CD4-positive, alpha-beta T cell treated with Interferon gamma for 1 hour (primary cell): ENCODE measurements at places on chromosomes 7 and 10.

- no peak for DNase-seq
Measured at GRCh38 chr10:88082806-88083596, 219.6 kb downstream of the PTEN start.

DNA sequence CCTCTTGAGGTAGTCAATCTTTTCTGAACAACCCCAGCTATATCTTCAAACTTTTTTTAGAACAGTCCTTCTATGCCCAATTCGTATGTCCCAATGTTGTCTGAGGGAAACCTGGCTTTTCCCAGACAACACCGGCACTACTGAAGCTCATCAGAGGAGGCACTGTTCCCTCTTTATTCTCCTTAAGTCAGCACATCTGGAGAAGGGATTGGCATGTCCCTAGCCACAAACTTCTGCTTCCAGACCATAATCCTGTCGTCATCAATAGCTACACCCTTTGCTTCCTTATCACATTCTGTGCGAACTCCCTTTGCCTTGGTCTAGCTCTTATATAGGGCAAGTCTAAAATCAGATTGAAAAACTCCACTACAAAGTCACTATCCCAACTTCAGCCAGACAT, 22.9 kb downstream of the PON3 start:
- no peak for DNase-seq

GRCh38 chr7:35695473-35695850, 527 bp upstream of the HERPUD2 start:
- peak; percentile 4 for DNase-seq

- DNase-seq: no peak
Measured at GRCh38 chr7:86411814-86412213, 231.9 kb upstream of the GRM3 start.

- no peak for DNase-seq
Measured at GRCh38 chr10:11337516-11337915, 273.9 kb downstream of the USP6NL start.

GRCh38 chr7:94223375-94224084, 171.2 kb upstream of the COL1A2 start:
- no peak for DNase-seq

GRCh38 chr7:18702071-18702829, 206.7 kb downstream of the HDAC9 start:
- no peak for DNase-seq

DNA sequence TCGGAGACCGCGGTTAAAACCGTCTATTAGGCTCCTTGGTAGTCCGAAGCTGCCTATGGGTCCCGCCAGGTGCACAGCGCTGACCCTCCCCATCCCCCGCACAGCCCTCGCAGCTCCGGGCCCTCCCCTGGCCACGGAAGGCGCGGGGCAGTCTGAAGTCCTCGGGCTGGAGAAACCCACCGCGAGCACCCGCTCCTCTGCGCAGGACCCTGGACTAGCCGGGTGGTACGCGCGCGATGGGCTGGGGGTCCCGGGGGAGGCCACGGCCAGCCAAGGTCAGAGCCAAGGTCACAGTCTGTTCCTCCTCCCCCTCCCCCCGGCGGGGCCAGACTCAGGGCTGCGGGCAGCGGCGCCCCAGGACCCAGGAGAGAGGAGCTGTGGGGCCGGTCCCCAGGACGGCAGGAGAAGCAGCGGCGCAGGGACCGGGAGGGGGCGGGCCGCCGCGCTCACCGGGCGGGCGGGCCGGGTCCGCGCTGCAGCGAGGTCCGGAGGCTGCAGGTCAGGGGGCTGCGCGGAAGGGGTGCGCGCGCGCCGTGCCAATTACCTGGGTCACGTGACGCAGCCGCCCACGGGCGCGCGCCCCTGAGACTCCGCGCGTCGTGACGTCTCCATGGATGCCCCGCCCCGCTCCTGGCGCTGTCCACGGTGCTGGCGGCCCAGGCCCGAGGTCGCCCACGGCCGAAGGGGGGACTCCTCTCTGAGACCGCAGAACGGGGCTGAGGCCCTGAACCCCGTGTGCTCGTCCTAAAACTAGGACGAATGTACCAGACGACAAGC, at the start of gene OGDHL:
Gene OGDHL, minus strand, starts transcription at position 535 of the 777 bp plus-strand sequence. CDS start 3,731 bp downstream, outside the sequence.
- DNase-seq: no peak

DNA sequence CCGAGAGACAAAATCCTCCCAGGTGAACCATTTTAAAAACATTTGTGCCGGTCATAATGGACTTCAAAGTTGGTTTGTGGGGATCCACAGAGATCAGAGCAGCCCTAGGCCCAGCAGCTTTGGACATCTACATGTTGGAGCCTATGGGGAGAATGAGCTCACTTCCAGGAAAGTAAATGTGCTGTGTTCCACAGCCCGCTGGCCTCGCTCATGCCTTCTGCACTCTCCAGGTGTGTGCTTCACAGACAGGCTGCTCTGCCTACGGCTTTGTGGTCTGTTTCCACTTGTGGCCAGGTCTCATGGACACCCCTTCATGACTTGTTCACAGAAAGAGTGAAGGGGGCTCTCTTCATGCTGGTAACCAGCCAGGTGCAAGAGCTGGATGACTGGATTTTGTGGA, 141.6 kb downstream of the ADARB2 start:
- DNase-seq: no peak

DNA sequence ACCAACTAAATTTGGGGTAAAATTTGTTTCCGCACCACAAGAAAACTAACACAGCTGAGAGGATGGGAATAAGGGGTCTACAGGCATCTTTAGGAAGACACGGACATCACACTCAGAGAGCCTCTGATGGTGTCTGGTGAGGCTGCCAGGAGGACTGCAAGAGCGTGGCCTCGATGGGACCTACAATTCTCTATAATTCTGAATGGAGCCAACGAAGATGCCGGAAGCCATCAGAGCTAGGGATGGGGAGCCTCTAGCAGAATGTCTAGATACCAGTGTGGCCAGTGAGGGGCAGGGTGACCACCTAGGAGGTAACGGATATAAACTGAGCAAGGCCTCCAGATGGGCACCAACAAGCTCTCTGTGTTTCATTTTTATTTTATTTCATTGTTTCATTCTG, 7.5 kb downstream of the GRID1 start:
- DNase-seq: no peak

GRCh38 chr10:120782336-120782735, 68.8 kb upstream of the WDR11 start:
- no peak for DNase-seq

GRCh38 chr10:113052076-113052830, 102.2 kb downstream of the TCF7L2 start:
- DNase-seq: no peak

DNA sequence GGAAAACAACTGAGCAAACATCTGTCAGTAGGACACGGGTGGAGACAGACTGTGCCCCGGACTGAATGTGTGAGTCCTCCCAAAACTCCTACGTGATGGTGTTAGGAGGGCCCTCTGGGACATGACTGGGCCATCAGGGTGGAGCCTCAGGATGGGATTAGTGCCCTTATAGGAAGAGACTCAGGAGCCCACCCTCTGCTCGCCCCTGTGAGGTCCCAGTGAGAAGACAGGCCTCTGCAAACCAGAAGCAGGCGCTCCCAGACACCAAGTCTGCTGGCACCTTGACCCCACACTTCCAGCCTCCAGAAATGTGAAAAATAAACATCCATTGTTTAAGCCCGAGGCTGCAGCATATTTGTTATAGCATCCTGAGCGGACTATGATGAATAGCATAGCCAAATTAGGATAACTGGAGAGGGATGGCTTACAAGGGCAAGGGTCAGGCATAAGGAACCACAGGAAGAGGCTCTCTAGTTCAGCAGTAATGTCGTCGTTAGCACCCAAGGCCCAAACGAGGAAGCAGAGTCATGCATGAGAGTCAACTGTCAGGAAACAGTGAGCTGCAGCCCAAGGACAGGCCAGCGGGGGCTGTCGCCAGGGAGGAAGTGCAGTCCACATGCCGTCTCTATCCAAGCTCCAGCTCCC, 50.6 kb downstream of the PTPRN2 start:
- DNase-seq: no peak

DNA sequence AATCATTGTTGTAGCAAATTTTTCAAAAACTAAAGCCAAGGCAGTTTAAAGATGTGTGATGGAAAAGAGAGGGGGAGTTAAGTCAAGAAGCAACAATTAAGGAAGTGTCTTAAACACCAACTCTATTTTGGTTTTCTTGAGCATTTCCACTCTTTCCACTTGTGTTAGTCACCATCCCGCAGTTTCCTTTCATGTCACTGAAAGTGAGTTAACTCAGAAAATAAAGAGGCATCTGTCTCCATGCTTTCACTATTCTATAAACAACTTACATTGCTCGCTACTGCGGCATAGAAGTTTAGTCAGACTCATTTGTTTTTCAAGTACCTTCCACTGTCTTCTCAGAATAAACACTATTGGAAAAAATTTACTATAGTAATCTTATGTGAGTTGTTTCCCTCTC, 284.9 kb upstream of the SEMA3D start:
- DNase-seq: no peak

DNA sequence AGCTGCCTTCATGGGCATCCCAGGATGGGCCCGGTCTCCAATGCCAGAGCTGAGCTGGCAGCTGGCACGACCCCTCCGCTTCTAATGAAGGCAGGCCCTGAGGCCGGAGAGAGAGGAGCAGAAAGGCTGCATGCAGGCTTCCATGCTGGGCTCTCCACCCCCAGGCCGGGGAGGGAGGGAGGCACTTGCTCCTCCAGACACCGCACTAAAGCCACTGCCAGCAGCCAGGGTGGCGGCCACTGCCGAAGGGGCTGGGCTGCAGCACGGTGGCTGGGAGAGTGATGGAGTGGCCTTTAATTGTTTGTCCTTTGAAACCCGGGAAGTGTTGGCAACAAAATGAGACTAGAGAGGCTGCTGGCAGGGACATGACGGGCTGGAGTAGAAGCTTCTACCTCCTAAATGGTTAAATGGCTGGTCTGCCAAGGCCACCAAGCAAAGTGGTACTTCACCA, 236.5 kb downstream of the SKAP2 start:
- no peak for DNase-seq

- no peak for DNase-seq
Measured at GRCh38 chr7:26180792-26181198, 19.8 kb downstream of the HNRNPA2B1 start.

DNA sequence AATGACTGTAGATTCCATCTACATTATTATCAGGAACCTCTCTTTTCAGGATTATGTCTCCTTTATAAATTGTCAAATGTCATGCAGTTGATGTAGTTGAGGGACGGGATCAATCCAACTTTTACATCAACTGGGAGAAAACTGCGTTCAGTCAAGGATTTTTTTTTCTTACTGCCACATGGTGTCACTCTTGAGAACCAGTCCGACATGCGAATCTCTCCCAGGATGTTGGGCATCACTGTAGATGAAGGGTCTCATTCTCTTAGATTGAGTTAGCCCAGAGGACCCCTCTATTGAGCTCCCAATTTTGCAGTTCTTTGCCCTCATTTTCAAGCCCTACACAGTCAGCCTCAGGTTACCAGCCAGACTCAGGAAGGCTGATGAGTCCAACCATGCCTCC, 120.3 kb upstream of the PTPRZ1 start:
- no peak for DNase-seq

DNA sequence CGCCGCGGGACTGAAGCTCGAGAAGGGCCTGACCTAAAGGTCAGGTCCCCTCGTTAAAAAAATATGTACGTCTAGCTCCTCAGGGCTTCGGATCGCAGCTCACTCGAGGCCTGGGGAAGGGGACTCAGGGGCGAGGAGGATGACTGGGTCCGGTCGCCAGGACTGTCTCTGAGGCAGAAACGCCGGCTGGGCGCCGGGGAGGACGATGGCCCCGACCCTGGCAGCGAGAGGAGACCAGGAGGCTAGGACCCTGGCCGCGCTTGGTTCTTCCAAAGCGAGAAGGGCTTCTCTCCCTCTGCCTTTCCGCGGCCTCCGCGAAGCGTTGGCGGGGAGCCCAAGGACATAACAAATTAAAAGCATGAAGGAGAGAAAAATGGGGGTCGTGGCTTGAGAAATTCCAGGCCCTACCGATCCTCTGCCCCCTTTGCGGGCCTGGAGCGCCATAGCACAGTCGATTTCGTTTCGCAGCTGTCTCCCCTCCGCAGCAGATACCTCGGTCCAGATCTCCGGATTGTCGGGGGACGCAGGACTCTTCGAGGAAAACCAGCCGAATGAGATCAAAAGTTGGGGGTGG, 3.1 kb downstream of the NKX2-3 start:
- DNase-seq: no peak

DNA sequence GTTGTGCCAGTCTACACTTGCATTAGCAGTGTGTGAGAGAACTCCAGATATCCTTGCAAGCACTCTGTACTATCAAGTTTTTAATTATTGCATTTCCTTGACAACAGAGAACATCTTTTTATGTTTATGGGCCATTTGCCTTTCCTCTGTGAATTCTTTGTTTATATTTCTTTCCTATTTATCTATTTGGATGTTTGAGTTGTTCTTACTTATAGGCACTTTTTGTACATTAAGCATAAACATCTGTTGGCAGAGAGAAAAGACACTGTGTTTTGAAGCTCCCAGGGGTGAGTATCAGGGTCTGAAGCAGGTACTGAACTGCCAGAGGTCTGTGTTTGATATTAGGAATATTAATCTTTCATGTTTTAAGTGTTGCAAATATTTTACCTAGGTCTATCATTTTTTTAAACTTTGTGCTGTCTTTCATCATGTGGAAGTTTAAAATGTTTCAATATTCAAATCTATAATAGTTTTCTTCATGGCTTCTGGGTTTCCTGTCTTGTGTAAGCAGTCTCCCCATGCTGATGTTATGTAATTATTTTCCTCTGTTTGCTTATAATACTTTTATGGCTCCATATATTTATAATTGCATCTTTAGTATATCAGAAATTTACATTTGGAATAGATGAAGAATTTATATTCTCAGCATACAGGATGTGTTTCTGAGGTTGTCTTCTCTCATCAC, 17.7 kb upstream of the PDCD4 start:
- DNase-seq: no peak

- DNase-seq: no peak
Measured at GRCh38 chr10:74813381-74814259, 12.8 kb upstream of the KAT6B start.

- DNase-seq: no peak
Measured at GRCh38 chr7:74292757-74293576, 3.8 kb downstream of the CLIP2 start.

- no peak for DNase-seq
Measured at GRCh38 chr7:74573512-74573911, 84.0 kb upstream of the GTF2I start.

DNA sequence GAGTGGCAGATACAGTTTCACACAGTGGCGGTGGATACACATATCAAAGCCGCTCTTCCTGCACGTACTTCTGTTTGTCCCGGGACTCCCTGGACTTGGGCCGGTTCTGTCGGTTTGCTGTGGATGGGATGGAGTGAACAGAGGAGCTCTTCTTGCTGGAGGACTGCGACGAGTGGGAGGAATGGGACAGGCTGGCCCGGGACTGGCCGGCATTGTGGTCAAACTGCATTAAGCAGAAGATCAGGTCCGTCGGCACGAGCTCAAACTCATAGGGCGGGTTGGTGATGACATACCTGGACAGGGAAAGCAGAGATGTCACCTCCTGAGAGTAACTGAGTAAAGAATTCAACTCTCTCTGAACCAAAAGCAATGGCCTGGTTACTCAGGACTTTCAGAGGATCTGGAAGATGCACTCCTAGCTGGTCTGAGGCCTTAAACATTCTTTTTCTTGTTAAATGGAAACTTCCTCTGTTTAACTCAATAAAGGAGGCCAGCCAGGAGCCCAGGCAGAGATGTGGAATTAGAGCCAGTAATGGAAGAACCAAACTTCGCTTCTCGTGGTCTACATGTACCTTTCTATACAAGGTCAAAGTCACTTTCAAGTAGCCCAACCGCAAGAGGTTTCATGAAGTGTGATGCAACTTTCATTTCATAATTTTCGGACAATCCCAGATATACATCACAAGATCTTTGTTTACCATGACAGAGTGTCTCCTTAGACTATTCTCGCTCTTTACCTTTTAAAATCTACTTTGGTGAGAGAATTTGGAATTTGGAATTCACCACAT, 750.2 kb downstream of the KCNMA1 start:
- DNase-seq: no peak
